KG1 (cell line): ENCODE measurements at places on chromosomes 7 and 10.

GRCh38 chr7:47833211-47833610 lies 115.1 kb downstream of the PKD1L1 start:
- no peak for DNase-seq

- DNase-seq = no peak
Observed at GRCh38 chr10:132958883-132959558, 16.7 kb upstream of the CFAP46 start.

DNA sequence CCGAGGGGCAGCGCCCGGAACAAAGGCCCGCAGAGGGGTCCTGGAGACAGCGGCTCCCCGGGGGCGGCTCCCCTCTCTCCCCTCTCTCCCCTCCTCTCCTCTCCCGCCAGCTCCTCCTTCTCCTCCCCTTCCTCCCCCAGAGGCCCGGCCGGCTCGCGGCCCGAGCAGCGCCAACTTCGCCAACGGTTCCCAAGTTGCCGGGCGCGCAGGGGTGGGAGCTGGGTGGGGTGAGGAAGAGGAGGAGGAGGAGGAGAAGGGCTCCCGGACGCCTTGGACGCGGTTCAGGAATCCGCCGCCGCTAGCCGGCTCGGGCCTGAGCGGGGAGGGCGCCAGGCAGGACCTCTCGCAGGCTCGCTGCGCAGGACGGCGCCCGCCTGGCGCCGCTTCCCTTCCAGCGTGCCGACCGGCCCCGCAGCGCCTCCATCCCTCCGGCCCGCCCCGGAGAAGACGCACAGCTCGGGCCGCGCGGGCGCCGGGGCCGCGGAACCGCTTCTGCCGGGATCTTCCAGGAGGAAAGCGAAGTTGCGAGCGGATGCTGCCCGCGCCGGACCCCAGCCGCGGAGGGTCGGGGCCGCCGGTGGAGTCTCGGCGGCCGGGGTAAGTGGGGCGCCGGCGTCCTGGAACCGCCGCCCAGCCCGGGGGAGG lies at the start of gene CHST3:
Gene CHST3, plus strand, starts transcription at position 298 of the 645 bp plus-strand sequence. CDS start 41,448 bp downstream, outside the sequence.
- DNase-seq = peak; percentile 10

- DNase-seq = no peak
Observed at GRCh38 chr10:43692051-43692825, 43.6 kb upstream of the ZNF32 start.

DNA sequence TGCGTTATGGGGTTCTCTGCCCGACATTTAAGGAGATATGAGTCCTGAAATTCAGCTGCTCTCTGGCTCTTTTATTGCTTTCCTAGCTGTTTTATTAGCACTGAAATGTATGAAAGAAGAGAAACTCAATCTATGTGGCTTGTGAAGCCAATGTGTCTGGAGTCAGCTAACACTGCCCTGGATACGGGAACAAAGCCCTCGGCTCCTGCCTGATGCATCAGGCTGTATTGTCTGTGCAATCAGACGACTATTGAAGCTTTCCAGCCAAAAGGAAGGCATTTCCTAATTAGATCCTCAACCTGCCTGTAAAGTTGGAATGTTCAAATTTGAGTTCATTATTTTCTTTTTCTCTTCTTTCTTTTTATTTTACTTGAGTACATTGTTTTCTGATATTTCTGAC lies 22.0 kb upstream of the TM9SF3 start:
- DNase-seq = no peak
